ENCODE measurements at places on chromosomes 12 and 14.

- DNase-seq, result no peak
Observed at GRCh38 chr12:112023759-112024396, 10.7 kb downstream of the ERP29 start.

DNA sequence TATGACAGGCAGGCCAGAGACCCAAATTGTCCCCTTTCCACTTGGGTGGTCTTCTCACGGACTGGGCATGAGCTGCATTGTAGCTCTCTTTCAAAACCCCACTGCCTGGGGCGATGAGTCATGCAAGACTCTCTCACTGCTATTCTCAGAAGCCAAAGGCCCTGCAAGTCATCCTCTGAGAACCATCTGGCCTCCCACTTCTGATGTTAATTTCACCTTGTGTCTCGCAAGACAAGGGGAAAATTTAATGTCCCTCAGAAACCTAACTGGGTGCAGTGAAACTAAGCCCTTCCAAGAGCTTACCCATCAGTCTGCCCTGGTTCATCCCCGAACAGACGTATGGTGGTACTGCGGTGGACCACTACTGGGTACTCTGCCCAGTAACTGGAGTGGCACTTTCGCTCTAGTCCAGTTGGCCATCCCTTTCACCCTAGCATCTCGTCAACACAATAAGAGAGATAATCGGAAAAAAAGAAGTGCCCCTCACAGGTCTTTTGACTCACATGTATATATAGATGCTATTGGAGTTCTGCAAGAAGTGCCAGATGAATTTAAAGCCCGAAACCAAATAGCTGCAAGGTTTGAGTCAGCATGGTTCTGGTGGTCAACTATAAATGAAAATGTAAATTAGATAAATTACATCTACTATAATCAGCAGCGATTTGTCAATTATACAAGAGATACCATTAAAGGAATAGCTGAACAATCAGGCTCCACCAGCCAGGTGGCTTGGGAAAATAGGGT, 31.3 kb upstream of the LALBA start:
- no peak for DNase-seq

DNA sequence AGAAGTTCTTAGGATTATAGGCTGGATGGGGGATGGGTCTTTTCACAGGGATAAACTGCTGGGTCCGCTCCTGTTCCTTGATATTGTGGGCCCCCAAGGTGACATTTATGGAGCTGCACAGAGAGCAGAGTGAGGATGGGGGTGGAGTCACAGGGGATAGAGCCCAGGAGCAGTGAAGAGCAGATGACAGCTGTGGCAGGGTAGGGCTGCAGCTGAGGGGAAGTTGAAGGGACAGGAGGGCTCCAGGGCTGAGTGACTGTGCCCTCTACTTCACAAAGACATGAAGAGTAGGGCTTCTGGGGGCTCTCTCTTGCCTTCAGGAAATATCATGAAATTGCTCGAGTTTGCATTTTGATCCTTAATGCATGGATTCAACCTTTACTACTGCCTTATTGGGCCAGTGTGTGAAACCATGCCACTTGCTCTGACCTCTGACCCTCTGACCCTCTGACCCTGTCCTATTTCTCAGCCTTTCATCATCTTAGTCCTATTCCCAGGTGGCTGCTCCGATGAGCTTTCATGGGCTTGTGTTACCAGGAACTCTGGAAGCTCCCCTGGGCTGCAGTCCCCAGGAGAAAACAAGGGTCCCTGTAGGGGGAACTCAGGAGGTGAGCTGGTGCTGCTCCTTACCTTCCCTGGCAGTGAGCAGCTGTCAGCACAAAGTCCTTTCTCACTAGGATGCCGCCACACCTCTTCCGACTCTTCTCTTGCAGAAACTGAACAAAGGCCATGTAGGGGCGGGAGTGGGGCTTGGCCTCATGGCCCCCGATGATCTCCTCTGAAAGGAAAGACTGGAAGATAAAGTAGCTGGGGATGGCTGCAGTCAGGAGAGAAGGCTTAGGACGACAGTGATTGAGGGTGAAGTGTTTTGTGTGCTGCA, 1.6 kb downstream of the GZMH start:
- no peak for DNase-seq

DNA sequence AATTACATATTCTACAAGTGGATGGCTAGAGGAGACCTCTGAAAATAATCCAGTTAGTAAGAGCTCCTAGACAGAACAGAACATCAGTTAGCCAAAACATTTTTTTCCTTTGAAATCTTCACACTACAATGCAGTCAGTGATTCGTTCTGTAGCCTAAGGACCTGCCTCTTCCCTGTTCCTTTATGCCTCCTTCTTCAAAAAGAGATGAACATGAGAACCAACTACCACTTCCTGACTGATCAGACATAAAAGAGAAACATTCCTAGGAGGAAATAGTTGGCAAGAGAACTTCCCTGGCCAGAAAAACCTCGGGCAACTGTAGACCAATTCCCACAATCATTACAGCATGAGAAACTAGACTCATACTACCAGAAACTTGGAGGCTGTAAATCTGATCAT, 29.4 kb downstream of the ITPR2 start:
- no peak for DNase-seq

- no peak for DNase-seq
Observed at GRCh38 chr14:67553547-67553946, 20.5 kb downstream of the PLEKHH1 start.

DNA sequence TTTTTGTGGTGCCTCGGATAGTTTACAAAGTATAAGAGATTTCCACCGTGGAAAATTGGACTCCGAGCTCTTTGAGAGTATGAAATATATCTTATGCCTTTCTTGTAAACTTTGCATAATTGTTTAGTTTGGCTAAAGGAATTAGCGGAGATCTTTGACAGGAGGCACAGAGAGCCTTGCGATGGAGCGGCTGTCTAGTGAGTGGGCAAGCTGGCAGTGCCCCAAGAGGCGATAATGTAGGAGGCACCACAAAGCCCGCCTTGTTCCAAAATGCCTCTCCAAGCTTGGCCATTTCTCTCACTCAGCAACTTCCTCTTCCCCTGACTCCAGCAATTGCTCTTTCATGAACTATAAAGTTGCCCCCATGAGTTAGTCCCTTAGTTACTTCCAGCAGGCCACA, 270.1 kb upstream of the PRICKLE1 start:
- no peak for DNase-seq

DNA sequence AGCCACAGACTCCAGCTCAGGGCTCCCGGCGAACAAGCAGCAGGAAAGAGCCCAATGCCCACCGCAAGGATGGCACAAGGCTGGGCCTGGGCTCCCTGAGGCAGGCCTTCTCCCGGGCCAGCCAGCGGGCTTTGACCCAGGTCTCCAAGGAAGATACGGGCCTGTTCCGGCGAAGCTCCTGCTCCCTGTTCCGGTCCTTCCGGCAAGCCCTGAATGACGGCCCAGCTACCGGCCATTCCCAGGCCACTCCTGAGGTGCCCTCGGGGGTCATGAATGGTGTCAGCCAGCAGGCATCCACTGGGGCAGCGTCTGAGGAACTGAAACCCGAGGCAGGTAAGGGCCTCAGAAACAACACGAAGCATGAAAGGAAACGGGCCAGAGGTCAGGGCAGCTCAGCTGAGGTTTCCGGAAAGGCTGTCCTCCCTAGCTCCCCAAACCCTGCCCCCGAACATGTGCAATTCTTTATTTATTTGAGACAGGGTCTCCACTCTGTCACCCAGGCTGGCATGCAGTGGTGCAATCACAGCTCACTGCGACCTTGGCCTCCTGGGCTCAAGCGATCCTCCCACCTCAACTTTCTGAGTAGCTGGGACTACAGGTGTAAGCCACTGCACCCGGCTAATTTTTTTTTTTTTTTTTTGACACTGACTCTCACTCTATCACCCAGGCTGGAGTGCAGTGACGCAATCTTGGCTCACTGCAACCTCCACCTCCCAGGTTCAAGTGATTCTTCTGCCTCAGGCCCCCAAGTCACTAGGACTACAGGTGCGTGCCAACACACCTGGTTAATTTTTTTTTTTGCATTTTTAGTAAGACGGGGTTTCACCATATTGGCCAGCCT, 6.0 kb downstream of the EXOC3L4 start:
- no peak for DNase-seq

- no peak for DNase-seq
Observed at GRCh38 chr12:74382983-74383382, 154.7 kb upstream of the ATXN7L3B start.

DNA sequence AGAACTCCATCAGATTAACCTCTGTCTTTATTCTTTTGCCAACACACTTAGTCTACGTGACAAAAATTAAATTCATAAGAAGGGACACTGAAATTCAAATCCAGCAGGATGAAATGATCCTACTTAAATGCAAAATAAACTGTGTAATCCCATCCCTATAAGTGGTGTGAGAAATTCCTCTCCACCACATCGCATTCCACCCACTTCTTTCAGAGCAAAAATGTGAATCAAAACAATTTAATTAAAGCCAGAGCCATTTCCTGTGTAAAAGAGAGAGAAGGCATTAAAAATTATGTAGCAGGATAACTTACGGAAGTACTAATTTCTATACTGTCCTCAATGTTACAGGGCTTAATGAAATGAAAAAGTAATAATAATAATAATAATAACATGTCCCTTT, 844.3 kb downstream of the GALC start:
- no peak for DNase-seq
